ENCODE measurements at places on chromosomes 3 and 15. TPM values are rescaled to one million over a fixed set of nuclear protein-coding genes. Genes with fewer than 3 reads are reported as not detected.

DNA sequence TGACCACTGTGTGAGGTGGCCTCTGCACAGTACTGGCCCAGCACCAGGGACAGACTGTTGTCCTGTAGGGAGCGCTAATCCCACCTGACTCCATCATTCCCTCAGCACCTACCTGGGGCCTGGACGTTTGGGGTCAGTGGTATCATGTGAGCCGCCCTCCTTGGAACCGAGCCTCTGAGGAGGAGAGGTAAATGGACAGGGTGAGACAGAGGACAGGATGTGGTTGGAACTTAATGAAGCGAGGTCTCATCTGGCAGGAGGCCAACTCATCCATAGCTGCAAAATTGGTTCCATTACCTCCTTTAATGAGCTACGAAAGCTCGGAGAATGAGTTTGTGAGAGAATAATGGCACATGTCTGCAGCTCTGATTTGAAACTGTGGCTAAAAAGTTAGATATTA is 13.9 kb downstream of the MAPKAPK3 start:
- no peak for DNase-seq

MORC1 gene
- not detected for polyA plus RNA-seq

DNAJB11 gene
- 40.0 TPM for polyA plus RNA-seq

DNA sequence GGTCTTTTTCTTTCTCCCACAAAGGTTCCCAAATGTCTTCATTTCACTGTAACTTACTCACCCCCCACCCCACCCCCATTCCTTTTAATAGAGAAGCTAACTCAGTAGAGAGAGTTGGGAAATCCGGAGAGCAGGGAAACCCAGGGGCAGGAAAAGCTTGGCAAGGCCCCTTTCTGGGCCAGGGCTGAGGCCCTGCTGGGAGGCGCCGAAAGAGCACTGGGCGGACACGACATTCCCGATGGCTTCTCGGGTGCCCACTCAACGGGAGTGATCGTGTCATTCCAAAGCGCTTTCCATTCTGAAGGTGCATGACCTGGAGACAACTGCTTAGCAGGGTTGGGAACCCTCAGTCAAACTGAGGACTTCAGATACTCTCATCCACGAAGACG is 1.6 kb upstream of the DALRD3 start:
- DNase-seq, result no peak

DNA sequence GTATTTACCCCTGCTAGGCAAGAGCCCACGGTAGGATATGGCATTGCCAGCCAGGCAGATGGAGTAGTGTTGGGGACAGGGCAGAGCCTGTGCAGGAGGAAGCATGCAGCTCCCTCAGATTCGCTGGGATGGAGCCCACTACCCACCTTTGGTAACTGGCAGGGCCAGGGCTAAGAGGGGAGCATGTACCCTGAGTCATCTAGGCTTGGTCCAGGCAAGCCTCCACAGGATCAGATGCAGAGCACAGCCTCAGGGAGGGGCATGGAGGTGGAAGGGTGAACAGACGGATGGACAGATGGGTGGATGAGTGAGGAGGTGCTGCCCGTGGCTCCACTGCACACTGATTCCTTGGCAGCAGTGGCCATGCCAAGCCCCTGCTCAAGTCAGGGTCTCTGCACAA is 33.0 kb downstream of the IL20RB start:
- DNase-seq, result no peak

DNA sequence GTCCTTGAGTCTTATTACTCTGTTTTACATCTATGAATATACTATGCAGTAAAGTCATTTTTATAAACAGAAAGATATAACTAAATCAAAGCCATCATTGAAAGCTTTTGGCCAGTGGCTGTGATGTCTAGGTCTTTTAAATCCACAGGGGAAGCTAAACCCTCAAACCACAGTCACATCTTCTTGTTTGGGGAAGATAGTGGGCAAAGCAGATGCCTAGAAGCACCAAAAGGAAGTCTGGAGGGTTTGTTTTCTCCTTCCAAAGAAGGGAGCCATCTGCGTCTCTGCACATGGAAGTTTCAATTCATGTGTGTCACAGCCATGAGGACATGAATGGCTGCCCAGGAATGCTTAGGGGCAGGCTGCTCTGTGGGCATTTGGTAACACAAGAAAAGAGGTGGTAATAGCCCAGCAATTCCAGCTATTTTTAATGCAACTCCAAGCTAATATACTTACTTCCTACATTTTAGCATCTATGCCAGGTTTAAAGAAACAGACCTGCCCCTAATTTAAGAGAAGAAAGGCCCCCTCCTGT is 322.2 kb downstream of the SLC9A9 start:
- no peak for DNase-seq

DNA sequence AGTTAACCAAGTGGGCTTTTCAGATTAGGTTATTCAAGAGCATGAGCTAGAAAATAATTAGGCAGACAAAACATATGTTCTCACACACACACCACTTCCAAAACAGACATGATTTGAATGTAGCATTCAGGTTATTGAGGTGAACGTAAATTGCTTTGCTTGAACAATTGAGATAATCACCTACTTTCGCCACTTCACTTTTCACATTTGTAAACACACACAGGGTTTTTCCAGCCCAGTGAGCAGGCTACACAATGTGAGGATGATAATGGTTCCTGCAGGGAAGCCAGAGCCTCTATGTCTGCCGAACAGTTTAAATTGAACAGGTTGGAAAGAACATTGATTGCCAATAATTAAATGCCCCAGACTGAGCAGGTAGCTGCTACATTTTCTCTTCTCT is 560.8 kb downstream of the OCA2 start:
- no peak for DNase-seq

GRCh38 chr3:9627901-9628633 is 21.2 kb upstream of the MTMR14 start:
- DNase-seq, result no peak

- no peak for DNase-seq
Observed at GRCh38 chr3:72185549-72186399, 400.8 kb upstream of the PROK2 start.

- peak; percentile 80 for DNase-seq
Observed at GRCh38 chr15:101048176-101048575, 129.0 kb downstream of the LRRK1 start.

DNA sequence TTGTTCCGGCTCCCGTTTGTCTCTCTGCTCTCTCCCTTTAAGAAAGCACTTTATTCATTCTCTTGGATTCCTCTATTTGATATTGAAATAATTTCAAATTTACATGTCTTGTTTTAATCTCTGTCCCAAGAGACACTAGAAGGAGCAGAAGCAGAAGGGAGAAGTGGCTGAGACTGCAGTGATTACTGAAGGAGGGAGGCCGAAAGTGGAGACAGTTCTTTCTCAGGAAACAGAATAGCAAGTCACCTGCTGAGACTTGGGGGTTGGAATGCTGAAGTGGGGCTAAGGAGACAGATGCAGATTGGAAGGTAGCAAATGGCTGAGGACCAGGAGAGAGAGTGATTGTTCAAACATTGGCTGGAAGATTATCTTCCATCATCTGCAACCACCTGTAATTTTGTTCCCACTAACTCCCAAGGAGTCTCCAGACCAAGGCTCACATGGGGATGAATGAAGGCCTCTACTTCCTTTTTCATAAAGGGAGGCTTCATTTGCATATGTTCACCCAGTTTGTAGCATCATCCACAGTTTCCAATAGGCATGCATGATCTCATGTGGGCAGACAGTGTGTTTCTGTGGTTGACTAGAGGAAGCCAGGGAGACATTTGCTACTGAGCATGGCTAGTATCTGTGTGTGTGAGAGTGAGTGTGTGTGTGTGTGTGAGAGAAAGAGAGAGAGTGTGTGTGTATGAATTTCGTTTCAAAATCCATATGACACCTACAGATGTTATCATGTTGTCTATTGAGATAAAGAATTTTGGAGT is 24.0 kb downstream of the LTF start:
- DNase-seq, result no peak

DNA sequence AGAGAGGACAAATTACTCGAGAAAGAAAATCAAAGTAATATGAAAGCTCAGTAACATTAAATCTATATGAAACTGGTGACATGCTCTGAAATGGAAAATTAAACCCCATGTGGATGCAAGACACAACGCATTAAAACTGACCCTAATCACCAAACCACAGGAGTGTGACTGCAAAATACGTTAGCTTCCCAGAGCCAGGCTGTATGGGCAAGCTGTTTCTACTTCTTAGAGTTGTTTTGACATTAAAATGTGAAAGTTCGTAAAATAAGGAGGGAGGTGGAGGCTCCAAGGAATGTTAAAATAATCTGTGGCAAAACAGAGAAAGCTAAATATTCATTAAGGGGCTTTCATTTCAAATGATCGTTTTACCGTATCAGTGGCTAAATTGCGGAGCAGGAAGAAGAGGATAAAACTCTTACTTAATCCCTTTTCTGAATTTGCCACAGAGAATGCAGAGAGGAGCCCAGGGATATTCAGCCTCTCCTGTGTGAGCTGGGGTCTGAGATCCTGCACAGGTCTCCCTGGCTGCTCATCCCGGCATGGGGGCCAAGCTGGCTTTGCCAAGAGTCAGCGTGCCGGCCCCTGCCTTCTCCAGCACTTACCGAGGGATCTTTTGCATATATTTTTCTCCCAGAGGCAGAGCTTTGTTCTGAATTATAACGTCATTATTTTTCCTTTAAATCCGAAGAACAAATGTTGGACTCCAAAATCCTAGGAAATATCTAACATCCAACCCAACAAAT is 239.8 kb upstream of the THBS1 start:
- no peak for DNase-seq

PLS1 gene
- 1.0 TPM for polyA plus RNA-seq

THRB gene
- polyA plus RNA-seq, result 1.7 TPM

ADAMTS17 gene
- 6.6 TPM for polyA plus RNA-seq

- DNase-seq, result no peak
Observed at GRCh38 chr15:90046911-90047392, 45.8 kb downstream of the ZNF710 start.

GRCh38 chr3:123803521-123803920 is 80.6 kb downstream of the MYLK start:
- no peak for DNase-seq

GAP43 gene
- polyA plus RNA-seq, result 3.2 TPM

APH1B gene
- 9.9 TPM for polyA plus RNA-seq

CRABP1 gene
- 46.4 TPM for polyA plus RNA-seq

- no peak for DNase-seq
Observed at GRCh38 chr3:46208167-46208704, at the start of gene CCR1. Gene CCR1 (minus strand): TSS chr3:46208313. CDS start chr3:46204313, 4,000 bp downstream.
